Cardiac ventricle fibroblast (primary cell): ENCODE measurements at places on chromosomes 13 and 19. TPM values are rescaled to one million over a fixed set of nuclear protein-coding genes. Genes with fewer than 3 reads are reported as not detected.

The LRRC63 gene
- not detected in 2 replicates for total RNA-seq

The SERPINE3 gene
- not detected in 2 replicates for total RNA-seq

The VSTM1 gene
- not detected in 2 replicates for total RNA-seq

The PRKCSH gene
- 238 and 254 TPM in 2 replicates for total RNA-seq

The RGCC gene
- total RNA-seq: 3.1 and 5.1 TPM in 2 replicates

The PGLYRP1 gene
- not detected in 2 replicates for total RNA-seq

The MEDAG gene
- total RNA-seq: 78.1 and 87.4 TPM in 2 replicates

The DENND1C gene
- not detected in 2 replicates for total RNA-seq

The OR4F17 gene
- total RNA-seq: not detected in 2 replicates

The CYP2S1 gene
- total RNA-seq: not detected in 2 replicates

The HRC gene
- not detected in 2 replicates for total RNA-seq

The ERICH6B gene
- not detected in 2 replicates for total RNA-seq

The ELSPBP1 gene
- total RNA-seq: not detected in 2 replicates

The DCT gene
- not detected in 2 replicates for total RNA-seq

The LILRA1 gene
- total RNA-seq: not detected in 2 replicates

The APOC4 gene
- not detected in 2 replicates for total RNA-seq

The PEG3 gene
- 2.6 and 2.8 TPM in 2 replicates for total RNA-seq

The SMARCA4 gene
- total RNA-seq: 55.4 and 64.5 TPM in 2 replicates

The ZNF799 gene
- total RNA-seq: 1.7 and 2.1 TPM in 2 replicates

The FBN3 gene
- total RNA-seq: not detected in 2 replicates

The PRTN3 gene
- total RNA-seq: not detected in 2 replicates

The PKN1 gene
- total RNA-seq: 68.0 and 80.4 TPM in 2 replicates

The SLC6A16 gene
- 0.19 TPM in 1 of 2 replicates, not detected in the other for total RNA-seq

The ZNF253 gene
- 3.4 and 7.3 TPM in 2 replicates for total RNA-seq

The TUBA3C gene
- total RNA-seq: not detected in 2 replicates

The SSC5D gene
- total RNA-seq: 70.0 and 81.2 TPM in 2 replicates

The NLRP7 gene
- total RNA-seq: not detected in 2 replicates

The RASIP1 gene
- total RNA-seq: 3.7 and 4.1 TPM in 2 replicates

The GAPDHS gene
- not detected in 2 replicates for total RNA-seq

The SLC1A6 gene
- not detected in 2 replicates for total RNA-seq

The CYP4F2 gene
- total RNA-seq: not detected in 2 replicates

The ZNF296 gene
- not detected in 2 replicates for total RNA-seq

The REEP6 gene
- total RNA-seq: 5.0 and 6.0 TPM in 2 replicates

The RFPL4AL1 gene
- not detected in 2 replicates for total RNA-seq

The KCNRG gene
- 0.44 and 3.0 TPM in 2 replicates for total RNA-seq

The ADGRE2 gene
- total RNA-seq: 0.24 and 0.31 TPM in 2 replicates

The ZNF256 gene
- total RNA-seq: 4.1 and 6.2 TPM in 2 replicates

The KL gene
- total RNA-seq: not detected in 2 replicates

The TNFRSF19 gene
- 15.9 and 18.2 TPM in 2 replicates for total RNA-seq

The C19orf25 gene
- 17.7 and 25.0 TPM in 2 replicates for total RNA-seq

The PIN1 gene
- total RNA-seq: 37.7 and 46.6 TPM in 2 replicates

The MBD3L2 gene
- not detected in 2 replicates for total RNA-seq
